ENCODE measurements at places on chromosomes 5 and 9. TPM values are rescaled to one million over a fixed set of nuclear protein-coding genes. Genes with fewer than 3 reads are reported as not detected.

The DDX31 gene
- total RNA-seq = 6.0 TPM

The SYK gene
- 6.3 TPM for total RNA-seq

The CKMT2 gene
- 909 TPM for total RNA-seq

DNA sequence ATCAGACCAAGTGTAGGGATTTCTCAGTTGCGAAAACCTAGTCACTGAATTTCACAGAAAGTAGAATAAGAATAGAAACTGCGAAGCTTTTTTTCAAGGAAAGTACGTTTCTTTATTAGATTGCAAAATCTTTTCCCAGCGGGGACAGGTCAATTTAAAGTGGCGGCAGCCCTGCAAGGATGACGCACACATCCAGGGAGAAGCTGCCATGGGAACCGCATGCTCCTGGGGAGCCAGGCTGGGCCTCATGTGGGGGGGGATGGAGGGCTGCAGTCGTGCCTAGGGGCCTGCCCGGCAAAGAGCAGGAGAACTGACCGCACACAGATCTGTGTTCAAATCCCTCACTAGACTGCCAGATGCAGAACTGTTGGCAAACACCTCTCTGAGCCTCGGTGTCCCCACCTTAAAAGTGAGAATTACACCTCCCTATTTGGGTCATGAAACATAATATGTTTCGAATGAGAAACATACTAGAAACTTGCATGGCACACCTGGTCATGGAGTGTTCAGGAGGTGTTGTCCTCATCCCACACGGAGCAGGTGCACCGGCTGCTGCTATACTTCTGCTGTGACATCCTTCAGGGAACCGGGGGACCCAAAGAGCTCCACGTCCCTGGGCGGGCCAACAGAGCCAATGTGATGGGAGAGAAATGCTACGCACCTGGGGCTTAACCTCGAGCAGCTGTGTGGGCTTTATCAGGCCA is 127.8 kb upstream of the PHYKPL start:
- DNase-seq = no peak

DNA sequence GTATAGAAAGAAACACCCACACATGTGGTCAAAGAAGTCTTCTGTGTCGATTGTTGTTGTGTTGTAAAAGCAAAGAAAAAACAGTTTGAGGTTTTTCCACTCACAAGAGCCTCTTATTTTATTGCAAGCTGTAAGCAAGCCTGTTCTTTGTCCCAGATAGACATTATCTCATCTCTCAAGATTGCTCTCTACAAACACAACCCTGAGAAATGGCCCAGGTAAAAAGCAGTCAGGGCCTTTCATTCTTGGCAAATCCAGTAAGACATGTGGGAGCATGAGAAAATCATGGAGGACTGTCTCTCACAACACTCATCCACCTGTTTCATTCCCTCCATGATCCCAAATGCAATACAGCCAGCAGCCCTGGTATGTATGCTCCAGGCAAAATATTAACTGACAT is 286.6 kb upstream of the POU5F2 start:
- DNase-seq = no peak

GRCh38 chr9:6068983-6069382 is 53.6 kb upstream of the RANBP6 start:
- no peak for DNase-seq

GRCh38 chr5:168793841-168794837 is 215.0 kb upstream of the PANK3 start:
- DNase-seq = peak; percentile 64

GRCh38 chr9:114503522-114504340 is 1.5 kb downstream of the WHRN start:
- no peak for DNase-seq

DNA sequence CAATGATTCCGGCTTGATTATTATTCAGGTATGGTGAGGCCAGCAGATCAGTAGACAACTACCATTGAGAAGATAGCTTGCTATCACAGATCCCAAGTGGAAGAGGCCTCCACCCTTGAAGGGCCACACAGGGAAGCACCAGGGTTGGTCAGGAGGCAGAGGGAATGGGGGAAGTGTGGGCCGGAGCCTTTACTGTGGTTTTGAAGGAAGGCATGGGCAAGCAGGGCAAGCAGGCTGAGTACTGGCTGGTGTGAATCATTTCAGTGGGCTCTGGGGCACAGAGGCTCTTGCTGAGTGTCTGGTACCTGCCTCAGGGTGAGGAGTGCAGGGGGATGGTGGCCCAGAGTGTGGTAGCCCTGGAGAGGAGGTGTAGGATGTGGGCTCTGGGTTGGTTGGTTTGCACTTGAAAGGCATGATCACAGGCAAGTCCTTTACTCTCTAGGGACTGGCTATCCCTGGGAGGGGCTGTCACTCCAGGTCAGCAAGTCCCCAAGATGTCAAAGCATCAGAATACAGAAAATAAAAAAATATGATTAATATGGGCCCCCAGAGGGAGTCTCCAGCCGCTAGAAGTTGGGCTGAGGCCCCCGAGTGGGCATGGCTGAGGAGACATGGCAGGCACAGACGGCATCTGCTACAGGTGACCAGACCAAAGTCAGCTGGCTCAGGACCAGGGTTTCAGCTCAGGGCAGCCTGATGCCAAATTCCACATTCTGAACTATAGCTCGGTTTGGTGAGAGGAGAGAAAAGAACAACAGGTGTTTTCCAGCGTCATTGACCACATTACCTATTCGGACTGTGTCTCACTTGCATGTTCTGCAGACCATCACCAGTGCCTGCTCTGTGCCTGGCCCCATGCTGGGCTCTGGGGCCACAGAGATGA is 9.7 kb upstream of the SUSD3 start:
- no peak for DNase-seq

DNA sequence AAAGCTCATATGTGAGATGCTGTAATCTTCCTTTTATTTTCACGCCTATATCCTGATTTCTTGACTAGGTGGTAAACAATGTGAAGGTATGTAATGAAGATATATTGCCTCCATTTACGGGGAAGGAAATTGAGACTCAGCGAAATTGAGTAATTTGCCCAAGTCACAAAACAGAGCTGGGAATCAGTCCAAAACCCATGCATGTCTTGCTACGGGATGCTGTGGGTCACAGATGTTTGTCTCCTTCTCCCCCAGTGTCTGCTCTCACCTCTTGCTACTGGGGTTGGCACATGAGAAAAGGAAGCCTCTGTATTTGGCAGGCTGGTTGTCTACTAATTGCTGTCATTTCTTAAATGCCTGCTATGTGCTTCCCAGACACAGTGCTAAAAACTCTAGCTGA is 53.7 kb upstream of the TEX48 start:
- no peak for DNase-seq

DNA sequence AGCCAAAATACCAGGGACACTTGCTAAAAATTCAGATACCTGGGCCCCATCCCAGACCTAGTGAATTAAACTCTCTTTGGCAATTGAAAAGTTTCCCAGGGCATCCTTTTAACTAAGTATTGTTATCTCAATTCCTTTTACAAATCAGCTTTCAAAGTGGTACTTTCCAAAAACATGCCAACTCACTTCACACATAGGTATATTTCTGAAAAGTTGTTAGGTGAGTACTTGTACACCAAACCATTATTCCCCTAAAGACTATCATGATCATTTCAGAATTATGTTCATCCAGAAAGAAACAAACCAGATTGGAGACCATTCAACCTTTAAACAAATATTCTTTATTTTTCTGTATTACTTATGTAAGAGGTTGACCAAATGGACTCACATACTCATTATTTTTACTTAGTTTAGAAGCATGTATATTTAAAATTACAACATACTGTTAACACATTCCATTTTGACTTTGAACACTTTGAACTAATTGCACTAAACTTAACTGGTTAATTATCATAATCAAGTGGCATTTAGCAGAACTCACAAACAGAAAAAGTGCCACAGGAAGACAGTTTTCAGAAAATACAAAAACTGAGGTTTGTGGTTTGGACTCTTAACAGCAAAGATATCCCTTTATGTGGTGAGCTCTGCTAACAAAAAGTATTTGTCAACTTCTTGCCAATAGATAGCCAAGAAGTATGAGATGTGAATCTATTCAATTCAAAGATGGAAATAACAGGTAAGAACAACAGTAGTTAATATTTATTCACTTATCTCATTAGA is 40.7 kb downstream of the KIAA0825 start:
- DNase-seq = no peak

DNA sequence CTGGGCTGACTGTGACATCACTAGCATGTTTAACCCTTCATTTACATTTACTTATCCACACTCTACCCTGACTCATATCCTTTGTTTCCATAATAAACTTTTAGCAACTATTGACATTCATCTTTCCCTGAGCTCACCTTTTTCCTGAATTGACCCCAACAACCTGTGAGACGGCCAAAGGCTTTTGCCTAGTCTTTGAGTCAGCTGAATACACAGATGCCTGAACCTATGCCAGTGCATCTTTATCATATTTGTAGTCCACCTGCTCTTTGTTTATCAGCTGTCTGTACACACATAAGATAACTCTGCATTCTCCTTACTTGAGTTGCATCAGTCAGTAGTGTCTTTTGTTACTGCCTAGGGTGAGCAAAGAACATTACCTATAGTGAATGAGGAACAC is 128.5 kb upstream of the HMHB1 start:
- no peak for DNase-seq

- DNase-seq = no peak
Observed at GRCh38 chr5:135436951-135437418, 10.2 kb downstream of the DCANP1 start.

DNA sequence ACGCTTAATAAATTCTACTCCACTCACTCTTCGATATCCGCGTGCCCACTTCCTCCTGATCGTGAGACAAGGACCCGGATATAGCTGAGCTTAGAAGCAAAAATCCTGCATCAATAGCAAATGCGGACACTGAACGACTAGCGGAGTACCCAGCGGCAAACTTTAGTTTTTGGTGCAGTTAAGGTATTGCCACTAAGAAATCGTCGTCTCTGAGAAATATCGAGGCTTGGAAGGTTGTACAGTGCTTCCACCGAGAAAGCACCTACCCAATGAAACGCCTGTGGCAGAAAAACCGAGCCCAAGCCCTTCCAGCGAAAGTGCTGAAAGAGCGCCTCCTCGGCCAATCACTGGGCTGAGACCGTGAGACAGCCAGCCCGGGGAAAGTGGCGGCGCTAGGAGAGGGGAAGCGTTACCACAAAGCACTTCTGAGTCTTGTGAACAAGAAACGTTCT is 32.2 kb downstream of the ANXA2R start:
- DNase-seq = peak; percentile 74

- DNase-seq = no peak
Observed at GRCh38 chr5:159385536-159385935, 55.2 kb upstream of the IL12B start.

- no peak for DNase-seq
Observed at GRCh38 chr5:159040181-159040580, 59.5 kb downstream of the EBF1 start.

DNA sequence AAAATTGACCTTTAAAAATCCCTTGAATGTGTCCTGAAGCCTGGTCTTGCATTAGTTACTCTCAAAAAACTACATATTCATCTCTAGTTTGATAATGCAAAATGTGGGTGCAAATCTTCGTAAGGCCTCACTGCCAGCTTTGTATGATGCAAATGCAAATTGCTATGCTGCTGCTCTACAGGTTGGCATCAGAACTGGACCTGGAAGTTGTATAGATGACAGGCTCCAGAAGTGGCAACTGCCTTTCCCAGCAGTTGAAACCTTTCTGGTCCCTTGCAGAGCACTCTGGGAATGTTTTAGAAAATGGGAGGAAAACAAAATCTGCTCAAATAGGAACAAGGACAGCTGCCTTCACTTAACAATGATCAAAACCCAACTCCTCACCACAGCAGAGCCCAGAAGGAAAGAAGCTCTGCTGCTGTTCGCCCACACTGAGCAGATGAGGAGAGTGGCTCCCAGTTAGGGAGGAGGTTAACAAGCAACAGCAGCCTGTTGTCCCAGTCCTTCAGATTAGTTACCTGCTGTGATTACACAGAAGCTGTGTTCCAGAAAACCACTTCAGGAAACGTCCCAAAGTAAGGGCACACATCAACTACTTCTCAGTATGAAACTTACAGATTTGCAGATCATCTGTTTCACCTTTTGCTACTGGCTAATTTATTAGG is 93.5 kb downstream of the PLPP1 start:
- DNase-seq = no peak

- DNase-seq = peak; percentile 85
Observed at GRCh38 chr5:150409638-150410523, 2.8 kb downstream of the CD74 start.

GRCh38 chr9:21402386-21403251 is 6.3 kb upstream of the IFNA8 start:
- no peak for DNase-seq

DNA sequence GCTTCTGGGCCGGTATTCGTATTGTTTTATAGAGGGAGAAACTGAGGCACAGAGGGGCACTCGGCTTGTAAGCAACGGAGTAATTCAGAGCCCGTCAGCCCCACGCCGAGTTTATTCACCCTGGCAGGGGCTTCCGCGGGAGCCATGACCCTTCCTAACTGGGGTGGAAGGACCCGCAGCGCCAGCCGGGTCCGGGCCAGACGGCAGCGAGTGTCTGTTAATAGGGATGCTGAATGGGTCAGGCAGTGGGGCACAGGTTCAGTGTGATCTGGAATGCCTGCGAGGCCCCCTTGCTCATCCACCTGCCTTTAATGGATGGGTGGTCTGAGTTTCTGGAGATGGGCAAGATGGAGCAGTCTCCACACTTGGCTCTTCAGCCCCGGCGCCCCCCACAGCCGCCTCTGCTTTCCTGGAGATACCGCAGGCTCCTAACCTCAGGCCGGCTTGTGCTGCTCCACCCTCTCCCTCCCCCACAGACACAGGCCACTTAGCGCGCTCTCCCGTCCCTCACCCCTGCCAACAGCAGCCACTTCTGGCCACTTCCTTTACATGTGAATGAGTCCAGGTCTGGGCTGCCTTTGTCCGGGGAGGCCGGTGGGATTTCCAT is 147.1 kb downstream of the ERCC6L2 start:
- no peak for DNase-seq

GRCh38 chr9:125513668-125514413 is 193.2 kb downstream of the MAPKAP1 start:
- DNase-seq = no peak

- no peak for DNase-seq
Observed at GRCh38 chr9:71694332-71694731, 74.0 kb downstream of the CEMIP2 start.

Measured in right atrium auricular region (tissue), 2 donors.